Breast epithelium (tissue), 4 donors: ENCODE measurements at places on chromosomes 7 and 10. TPM values are rescaled to one million over a fixed set of nuclear protein-coding genes. Genes with fewer than 3 reads are reported as not detected.

DNA sequence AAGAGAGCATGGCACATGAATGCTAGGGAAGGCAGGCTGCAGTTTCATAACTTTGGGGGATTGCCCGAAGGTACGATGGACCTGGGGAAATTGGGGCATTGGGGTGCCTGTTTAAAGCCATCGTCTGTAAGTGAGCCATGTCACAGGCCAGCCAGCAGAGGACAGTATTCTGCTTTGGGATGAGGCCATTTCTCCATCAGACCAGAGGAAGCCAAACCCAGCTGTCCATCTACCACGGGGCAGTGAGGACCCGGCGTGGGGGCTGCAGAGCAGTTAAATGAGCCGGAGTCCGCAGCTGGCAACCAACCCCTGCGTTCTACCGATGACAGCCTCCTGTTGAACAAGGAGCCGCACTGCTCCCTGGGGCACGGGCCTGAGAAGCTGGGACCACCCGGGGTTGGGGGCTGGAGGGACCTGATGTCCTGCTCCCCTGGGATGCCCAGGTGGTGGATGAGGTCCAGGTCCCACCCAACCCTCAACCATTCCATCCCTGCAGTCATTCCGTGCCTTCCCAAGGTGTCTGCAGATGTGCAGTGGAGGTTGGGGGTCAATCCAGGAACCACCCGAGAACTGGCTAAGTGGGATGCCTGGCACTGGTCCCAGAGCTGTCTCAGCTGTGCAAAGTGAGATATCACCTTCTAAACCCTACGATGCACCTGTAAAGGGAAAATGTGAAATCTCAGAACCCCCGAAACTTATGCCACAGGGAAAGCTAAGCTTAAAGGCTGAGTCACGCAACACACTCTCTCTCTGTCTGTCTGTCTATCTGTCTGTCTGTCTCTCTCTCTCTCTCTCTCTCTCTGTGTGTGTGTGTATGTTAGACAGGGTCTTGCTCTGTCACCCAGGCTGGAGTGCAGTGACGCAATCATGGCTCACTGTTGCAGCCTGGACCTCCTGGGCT lies 12.1 kb upstream of the RHBDD2 start:
- no peak for DNase-seq

PTPN20 gene
- 5.6 TPM for total RNA-seq

DNA sequence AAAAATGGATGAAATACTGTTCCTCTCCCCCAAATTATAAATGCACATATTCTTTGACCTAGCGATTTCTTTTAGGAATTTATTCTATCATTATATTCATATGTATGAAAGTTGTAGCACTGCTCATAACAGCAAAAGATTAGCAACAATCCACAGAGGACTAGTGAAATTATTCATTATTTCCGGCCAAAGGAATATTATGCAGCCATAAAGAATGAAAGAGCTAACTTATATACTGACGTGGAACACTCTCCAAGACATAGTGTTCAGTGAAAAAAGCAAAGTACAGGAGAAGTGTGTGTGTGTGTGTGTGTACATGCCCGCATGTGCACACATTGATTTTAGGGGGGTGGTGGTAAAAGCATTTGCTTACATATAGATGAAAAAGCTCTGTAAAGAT lies 23.3 kb downstream of the MMS19 start:
- no peak for DNase-seq

ADAM8 gene
- 4.6 TPM for total RNA-seq

GRCh38 chr7:50358041-50358705 lies 53.7 kb downstream of the IKZF1 start:
- DNase-seq, result no peak

PLCE1 gene
- total RNA-seq, result 14.1 TPM

GRCh38 chr10:11322698-11323097 lies 288.8 kb downstream of the USP6NL start:
- DNase-seq, result no peak

DNA sequence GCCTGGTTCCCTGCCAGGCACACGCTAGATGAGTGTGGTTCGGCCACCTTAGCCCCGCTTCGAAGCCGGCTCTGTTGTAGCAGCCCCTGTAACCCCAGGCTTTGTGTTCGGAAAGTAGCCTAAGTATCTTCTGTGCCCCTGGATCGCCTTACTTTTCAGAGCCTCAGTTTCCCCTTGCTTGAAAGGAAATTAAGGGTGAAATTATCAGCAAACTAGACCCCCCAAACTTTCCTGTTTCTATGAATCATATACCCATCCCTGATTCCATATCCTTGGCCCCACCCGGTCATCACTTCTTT lies 312 bp downstream of the PDCD11 start:
- no peak for DNase-seq

WNT8B gene
- total RNA-seq, result not detected

DNA sequence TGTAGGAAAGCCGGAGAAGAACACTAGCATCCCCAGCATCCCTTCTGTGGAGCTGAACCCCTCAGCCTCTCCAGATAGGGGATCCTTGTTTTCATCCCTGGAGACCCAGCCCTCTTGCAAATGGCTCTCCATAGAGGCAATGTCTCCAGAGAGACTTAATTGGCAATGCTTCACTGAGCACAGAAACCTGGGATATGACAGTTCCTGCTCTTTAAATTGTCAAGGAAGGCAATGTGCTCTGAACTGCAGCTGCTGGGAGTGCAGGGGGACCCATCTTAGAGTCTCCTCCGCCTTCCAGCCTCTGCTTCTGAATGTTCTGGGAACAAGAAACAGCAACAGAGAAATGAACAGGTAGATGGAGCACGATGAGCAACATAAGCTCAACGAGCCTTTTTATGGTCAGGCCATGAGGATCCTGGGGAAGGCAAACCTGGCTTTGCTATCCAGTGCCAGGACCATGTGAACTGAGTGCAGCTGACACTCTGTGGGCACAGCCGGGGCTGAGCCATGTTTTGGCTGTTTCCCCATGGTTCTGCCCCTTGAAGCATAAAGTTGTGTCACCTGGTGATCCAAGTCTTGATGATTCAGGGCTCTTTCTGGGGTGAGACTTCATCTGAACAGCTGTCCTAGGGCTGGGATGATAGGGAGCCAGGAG lies 481.0 kb downstream of the PLXNA4 start:
- no peak for DNase-seq

DNA sequence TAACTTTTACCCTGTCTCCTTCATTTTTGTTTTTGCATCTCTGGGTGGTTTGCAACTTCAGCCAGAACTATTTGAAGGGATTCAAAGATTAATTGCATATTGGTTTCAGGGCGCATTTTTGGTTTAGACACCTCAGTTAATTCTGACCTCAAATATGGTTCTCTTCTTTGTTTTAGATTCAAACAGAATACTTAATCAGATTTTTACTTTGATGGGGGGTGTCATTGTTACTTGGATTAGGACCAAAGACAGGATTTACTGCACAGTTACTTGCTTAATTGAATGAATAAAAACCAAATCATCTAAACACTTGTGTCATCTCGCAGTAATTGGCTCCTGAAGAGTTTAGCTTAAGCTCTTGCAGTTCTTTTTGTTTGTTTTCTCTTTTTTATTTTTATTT lies 100.9 kb downstream of the PHTF2 start:
- DNase-seq, result no peak

LDB3 gene
- total RNA-seq, result 1.3 TPM

TMEM184A gene
- 6.6 TPM for total RNA-seq
